ENCODE measurements at places on chromosomes 16 and 17.

- no peak for DNase-seq
Measured at GRCh38 chr17:17557796-17558195, 33.7 kb downstream of the PEMT start.

- DNase-seq, result no peak
Measured at GRCh38 chr17:62030264-62030663, 34.8 kb downstream of the MED13 start.

DNA sequence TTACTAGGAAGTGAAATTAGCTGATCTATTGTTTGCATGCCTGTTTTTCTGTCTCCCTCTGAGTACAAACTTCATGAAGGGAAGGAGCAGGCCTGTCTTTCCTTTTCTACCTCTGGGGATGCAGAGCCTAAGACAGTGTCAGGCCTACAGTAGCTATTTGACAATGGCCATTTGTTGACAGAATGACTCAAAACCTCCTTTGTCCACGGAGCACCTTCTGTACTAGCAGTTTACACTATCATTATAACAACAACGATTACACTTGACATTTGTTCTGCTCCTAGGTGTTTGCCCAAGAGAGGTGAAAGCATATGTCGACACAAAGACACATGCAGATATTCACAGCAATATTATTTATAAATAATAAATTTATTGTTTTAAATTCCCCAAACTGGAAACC is 132.3 kb upstream of the IRX3 start:
- DNase-seq, result no peak

DNA sequence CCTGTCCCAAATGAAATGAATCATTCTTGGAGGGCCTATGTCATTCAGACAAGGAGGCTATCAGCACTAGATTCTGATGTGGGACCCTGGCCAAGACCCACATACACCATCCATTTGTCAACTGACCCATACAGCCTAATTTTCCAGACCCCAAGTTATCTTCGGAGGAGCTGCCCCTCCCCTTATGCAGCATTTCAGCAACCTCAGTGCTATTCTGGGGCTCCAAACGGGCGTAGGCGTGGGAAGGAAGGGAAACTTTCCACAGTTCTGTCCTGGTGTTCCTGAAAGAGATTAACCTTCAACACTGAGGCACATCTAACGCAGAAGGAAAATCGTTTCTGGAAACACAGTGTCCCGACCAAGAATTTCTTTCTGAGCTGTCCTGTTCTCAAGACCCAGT is 86.7 kb downstream of the MYH11 start:
- DNase-seq, result no peak

- no peak for DNase-seq
Measured at GRCh38 chr17:75365009-75365930, 40.2 kb downstream of the GRB2 start.

GRCh38 chr17:74454197-74455024 is 12.0 kb upstream of the CD300A start:
- no peak for DNase-seq

- DNase-seq, result peak; percentile 26
Measured at GRCh38 chr17:73323409-73324159, 11.8 kb upstream of the CDC42EP4 start.

GRCh38 chr17:48681609-48682008 is 40.7 kb downstream of the PRAC1 start:
- no peak for DNase-seq

GRCh38 chr17:45320931-45321461 is 4.2 kb upstream of the MAP3K14 start:
- peak; percentile 25 for DNase-seq

Measured in erythroblast (primary cell).